ENCODE measurements at places on chromosomes 13 and 19. TPM values are rescaled to one million over a fixed set of nuclear protein-coding genes. Genes with fewer than 3 reads are reported as not detected.

Gene ERICH6B
- total RNA-seq = not detected

Gene TGFBR3L
- total RNA-seq = 3.2 TPM

Gene PROZ
- total RNA-seq = not detected

Gene SIGLEC5
- not detected for total RNA-seq

Gene ZFP82
- total RNA-seq = 4.3 TPM

Gene ZNF285
- total RNA-seq = 5.4 TPM

Gene CACNA1A
- 0.46 TPM for total RNA-seq

Gene CD37
- total RNA-seq = 21.4 TPM

Gene IL17D
- total RNA-seq = 1.5 TPM

Gene CRTC1
- 24.4 TPM for total RNA-seq

Gene FCER2
- not detected for total RNA-seq

Gene CYP4F2
- total RNA-seq = 22.5 TPM

Gene FAM124A
- 5.5 TPM for total RNA-seq

Gene CNFN
- total RNA-seq = 9.4 TPM

Gene TLE6
- total RNA-seq = 5.9 TPM

Measured in prostate gland (tissue), 2 donors.